Stimulated activated CD4-positive, alpha-beta T cell treated with anti-CD3 and anti-CD28 coated beads, TNF-alpha, amount 100 ng/mL, for 48 hours (primary cell): ENCODE measurements at places on chromosomes 13 and 19.
A peak's percentile ranks its signal among the peaks of the same experiment; 100 is the strongest.

DNA sequence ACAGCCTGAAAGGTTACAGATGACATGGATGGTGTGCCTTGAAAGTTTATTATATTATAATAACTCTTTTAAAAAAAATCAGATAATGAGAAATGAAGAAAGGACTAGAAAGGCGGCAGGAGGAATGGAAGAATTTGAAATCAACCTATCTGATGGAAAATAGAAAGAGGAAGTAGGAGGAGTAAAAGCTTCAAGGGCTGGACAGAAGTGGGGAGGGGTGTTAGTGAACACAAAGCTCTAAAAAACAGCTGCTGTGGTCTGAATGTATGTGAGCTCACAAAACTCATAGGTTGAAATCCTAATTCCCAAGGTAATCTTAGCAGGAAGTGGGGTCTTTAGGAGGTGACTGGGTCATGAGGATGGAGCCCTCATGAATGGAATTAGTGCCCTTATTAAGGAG, 19.5 kb downstream of the CCDC70 start:
- DNase-seq = no peak

- no peak for DNase-seq
Observed at GRCh38 chr19:1089126-1089771, 5.9 kb downstream of the POLR2E start.

DNA sequence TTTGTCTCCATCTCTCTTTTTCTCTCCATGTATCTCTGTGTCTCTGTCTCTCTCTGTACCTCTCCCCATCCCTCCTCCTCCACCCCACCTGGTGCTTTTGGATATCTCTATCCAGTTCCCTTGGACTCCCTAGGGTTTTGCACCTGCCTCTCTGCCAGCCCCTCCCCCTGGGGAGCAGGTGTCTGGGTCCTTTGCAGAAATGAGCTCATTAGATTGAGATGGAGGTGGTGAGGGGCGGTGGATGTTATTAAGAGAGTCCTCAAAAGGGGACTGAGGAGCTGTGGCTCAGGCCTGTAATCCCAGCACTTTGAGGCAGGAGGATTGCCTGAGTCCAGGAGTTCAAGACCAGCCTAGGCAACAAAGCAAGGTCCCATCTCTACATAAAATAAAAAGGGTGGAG, 2.1 kb downstream of the KCNN4 start:
- DNase-seq = no peak

DNA sequence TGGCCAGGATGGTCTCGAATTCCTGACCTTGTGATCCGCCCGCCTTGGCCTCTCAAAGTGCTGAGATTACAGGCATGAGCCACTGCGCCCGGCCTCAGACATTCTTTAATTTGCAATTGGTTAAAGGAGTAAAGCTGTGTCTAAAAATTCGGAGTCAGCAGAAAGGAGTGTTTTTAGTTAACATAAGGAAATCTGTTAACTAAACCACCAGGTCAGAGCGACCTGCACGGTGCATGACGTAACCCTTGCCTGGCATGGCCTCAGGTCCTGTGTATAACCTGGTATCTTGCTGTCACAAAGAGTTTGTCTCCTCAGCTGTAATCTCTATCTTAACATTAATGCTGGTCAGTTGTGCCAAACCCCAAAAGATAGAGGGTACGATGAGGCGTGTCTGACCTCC, 9.5 kb upstream of the KLK12 start:
- DNase-seq = no peak

GRCh38 chr13:77774181-77774580, 76.7 kb downstream of the SLAIN1 start:
- DNase-seq = no peak

- no peak for DNase-seq
Observed at GRCh38 chr13:113491418-113491883, 940 bp upstream of the DCUN1D2 start.

- DNase-seq = no peak
Observed at GRCh38 chr13:98487522-98487921, 89.4 kb downstream of the STK24 start.

DNA sequence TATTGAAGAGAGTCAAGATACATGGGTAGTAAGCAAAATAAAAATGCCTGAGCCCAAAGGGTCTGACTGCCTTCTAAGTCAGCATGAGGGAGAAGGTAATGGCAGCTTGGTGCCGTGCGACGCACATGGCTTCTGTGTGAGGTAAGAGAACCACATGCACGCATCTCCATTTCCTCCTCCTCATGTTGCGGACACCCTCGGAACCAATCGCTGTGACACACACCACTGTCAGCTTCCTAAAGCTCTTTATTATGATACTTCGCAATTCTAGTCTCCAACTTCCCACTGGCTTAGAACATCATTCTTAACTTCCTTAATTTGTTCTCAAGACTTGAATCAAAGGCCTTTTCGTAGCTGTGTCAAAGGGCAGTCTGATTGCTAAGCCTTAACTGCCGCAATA, 170.1 kb downstream of the OXGR1 start:
- no peak for DNase-seq

- DNase-seq = peak; percentile 96
Observed at GRCh38 chr19:35748106-35749020, at the start of gene LIN37. Gene LIN37, plus strand, starts transcription at chr19:35748576. Its CDS starts 149 bp downstream, at chr19:35748725.

DNA sequence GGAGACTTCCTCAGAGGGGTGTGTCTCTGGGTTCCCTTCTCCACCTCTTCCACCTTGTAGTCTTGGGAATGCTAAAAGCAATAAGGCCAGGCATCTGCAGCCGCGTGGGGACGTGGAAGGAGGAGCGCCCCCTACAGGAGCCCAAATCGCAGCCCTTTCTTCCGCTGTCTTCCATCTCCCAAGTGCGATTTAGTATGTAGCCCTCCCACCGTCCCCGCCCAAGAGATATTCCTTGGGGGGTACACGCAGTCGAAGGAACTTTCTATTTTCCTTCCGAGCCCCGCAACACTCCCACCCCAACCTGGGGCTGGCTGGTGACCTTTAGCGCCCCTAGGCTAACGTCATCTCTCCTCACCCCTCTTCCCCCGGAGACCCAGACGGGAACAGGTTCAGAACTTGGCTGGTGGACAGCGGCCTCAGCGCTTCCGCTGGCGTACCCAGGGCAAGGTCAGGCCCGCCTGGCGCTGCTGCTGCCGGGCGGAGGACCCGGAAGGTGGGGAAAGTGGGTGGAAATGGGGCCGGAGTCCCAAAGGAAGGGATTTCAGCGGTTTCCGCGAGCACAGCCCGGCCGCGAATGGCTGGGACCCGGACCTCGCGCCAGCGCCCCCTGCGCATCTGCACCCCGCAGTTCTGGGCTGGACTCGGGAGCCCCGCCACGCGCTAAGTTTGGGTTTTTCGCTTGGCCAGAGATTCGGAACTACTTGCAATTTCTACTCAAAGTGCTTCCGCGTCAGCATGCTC, 2.1 kb upstream of the PCDH8 start:
- DNase-seq = peak; percentile 29

DNA sequence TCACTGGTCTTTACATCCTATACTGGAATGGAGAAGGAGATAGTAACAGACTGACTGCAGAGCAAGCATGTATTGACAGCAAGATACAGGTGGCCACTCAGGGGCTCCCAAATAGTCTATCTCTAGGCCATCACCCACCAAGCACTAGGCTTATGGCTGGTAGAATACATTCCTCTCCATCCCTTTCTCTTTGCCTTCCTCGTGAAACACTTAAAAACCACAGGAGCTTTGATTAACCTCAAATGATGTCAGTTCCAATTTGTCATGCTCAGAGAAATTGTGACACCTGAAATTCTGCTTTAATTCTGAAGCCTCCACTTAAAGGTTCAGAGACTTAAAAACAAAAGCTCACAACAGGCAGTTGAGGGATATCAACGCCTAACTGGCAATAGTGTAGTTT, 17.2 kb downstream of the ENOX1 start:
- DNase-seq = no peak

GRCh38 chr19:19111136-19111835, 27.0 kb downstream of the TMEM161A start:
- DNase-seq = no peak

- no peak for DNase-seq
Observed at GRCh38 chr13:112735791-112736190, 46.0 kb downstream of the ATP11A start.

GRCh38 chr19:1446713-1447481, 3.0 kb upstream of the APC2 start:
- no peak for DNase-seq

DNA sequence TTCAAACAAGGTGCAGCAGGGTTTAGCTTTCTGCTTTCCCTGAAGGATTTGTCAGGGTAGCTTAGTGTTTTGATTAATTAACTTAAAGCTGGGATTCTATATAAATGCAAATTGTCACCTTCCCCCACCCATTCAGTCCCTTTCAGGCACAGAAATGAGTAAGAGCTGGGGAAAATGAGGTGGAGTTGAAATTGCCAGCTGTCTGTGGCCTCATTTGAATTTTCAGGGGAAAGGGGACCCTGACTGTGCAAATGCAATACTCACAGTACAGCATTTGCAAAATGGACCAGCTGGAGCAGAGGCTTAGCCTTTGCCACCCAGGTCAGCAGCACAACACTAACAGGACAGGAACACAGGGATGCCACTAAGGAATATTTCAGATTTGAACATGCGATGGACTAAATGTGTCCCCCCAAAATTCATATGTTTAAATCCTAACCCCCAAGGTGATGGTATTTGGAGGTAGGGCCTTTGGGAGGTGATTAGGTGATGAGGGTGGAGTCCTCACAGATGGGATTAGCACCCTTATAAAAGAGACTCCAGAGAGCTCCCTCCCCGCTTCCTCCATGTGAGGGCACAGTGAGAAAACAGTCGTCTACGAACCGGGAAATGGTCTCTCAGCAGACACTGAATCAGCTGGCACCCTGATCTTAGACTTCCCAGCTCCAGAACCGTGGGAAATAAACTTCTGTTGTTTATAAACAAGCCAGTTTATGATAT, 59.5 kb upstream of the CYSLTR2 start:
- DNase-seq = no peak

GRCh38 chr13:90420683-90421082, 926.8 kb upstream of the MIR17HG start:
- no peak for DNase-seq

DNA sequence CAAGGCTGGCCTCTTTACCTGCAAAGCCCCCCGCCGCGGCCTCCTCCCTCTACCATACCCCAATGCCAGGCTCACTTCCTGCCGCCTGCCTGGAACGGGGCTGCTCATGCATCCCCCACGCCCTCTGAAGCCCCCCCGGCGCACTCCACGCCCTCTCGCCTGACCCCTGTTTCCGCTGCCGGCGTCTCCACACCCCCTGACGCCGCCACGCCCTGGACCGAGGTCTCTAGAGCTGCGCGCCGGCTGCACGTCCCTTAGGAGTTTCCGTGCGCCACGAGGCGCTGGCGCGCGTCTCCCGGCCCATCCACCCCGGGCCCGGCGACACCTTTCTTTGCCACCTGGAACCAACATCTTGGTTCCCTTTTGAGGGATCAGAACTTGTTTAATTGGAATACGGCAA, 16.0 kb downstream of the DPRX start:
- DNase-seq = no peak

- no peak for DNase-seq
Observed at GRCh38 chr19:3506384-3507340, 551 bp downstream of the FZR1 start.

DNA sequence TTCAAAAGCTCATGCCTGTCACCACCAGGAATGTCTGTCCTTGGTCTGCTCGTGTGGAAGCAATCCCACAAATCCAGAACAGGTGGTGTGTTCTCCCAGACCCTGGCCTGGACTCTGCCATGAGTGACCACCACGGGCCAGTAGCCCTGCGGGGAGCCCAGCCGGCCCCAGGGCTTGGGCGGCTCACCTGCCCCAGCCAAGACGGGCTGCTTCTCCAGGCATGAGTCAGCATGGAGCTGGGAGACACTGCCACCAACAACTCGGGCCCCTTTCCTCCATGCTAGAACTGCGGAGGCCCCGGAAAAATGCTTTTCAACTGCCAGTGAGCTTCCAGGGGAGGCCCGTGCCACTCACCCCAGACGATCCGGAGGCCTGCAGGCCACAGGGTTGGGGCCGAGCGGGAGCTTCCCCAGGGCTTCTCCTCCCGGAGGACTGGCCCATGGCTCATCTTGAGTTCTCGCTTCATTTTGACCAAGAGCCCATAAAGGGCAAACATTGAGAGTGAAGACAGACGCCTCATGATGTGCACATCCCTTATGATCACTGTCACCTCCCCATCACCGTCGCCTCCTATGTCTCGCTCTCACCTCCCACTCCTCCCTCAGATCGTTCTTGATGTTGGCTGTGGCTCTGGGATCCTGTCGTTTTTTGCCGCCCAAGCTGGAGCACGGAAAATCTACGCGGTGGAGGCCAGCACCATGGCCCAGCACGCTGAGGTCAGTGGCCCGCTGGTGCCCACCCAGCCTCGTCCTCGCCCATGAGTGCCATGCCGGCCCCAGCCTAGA, 16.7 kb downstream of the YIPF2 start:
- DNase-seq = no peak

DNA sequence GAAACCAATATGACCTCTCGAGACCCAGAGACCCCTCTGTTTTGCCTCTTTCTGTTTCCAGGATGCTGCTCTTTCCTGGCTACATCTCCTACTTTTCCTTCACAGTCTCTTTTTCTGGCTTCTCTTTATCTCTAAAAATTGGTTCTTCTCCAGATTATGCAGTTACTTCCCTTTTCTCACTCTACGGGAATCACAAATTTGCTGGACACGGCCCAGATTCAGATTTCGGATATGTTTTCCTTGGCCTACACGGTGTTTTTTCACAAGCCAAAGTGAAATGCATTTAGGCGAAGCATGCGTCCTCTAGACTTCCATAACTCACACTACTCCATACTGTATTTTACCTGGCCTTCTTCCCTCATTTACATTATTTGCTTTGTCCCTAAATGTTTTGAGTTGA, 214.7 kb upstream of the MIR17HG start:
- no peak for DNase-seq

DNA sequence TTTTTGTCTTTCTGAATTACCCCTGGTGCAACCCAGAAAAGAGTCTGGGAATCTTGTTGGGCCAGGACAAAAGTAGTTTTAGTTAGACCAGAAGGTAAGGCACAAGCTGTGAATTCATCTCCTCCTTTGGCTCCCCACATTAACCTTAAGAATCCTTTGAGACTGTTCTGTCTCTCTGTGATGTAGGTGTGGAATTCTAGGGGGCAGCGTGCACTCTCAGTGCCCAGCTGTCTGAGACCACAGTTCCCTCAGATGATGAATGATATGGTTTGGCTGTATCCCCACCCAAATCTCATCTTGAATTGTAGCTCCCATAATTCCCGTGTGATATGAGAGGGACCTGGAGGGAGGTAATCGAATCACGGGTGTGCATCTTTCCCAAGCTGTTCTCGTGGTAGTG, 43.9 kb downstream of the ZNF506 start:
- DNase-seq = no peak

GRCh38 chr19:9793071-9793591, 24.6 kb upstream of the ZNF846 start:
- DNase-seq = peak; percentile 21

GRCh38 chr19:4144666-4145249, 8.7 kb upstream of the CREB3L3 start:
- DNase-seq = no peak

DNA sequence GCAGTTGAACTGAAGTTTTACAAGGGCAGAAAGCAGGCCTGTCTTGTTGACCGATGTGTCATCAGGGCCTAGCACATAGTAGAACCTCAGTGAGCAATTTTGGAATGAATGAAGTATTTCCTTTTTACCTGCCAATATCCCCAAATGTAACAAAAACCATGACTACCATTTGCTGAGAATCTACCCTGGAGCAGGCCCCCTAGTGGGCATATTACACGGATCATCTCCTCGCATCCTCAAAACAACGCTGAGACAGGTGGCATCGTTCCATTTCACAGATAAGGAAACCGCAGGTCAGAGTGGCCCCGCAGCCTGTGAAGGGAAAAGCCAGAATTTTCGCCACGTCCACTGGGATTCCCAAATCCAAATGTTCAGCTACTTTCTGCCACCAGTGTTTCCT, 77.9 kb downstream of the CACNA1A start:
- no peak for DNase-seq

GRCh38 chr19:28234637-28235036, 978.3 kb downstream of the UQCRFS1 start:
- DNase-seq = no peak
